ENCODE measurements at places on chromosomes 3 and 15.
A peak's percentile ranks its signal among the peaks of the same experiment; 100 is the strongest.

GRCh38 chr3:59426821-59427565 lies 377.2 kb upstream of the CFAP20DC start:
- no peak for DNase-seq

DNA sequence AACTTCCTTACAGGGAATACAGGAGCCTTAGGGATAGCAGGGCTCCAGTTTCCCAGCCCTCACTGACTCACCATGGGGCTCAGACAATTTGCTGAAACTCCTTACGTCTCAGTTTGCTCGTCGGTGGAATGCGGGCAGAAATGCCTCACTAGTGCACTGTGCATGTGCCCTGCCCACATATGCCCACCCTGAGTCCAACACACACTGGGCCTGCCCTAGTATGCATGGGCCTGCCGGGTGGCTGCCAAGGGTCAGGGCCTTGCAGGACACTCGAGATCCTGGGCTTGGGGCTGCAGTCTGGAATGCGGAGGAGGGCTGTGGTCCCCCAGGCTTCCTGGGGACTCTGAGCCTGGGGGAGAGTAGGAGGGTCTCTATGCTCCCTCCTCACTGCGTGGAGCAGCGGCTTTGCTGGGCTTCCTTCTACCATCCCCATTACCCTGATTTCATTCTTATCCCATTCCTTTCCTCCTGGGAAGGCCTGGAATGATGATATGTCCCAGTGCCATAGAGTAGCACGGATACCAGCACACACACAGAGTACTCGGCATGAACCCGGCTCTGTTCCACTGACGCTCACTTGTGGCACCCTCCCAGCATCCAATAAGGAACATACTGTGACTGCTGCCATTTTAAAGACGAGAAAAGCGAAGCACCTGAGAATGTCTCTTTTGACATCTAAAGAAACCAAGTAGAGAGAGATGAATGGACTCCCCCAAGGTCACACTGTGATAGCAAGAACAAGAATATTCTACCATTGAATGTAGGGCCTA lies 124.2 kb downstream of the ASB7 start:
- no peak for DNase-seq

GRCh38 chr3:30012941-30013543 lies 593.4 kb upstream of the TGFBR2 start:
- peak; percentile 66 for DNase-seq

DNA sequence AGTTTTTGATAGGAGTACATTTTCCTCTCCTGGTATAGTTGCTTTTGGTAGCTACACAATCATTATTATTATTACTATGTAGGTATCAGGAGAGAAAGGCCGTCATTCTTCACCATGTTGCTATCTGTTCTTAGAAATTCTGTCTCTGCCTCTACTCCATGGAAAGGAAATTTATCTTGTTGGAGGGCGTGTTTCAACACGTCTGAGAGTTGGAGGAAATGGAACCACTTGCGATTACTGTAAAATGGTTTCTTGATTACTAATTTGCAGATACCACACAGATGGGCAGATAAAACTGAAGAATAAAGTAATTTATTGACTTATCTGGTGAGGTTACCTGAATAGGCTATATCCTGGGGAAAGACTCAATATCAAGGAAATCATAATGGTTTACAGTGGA lies 488.4 kb downstream of the NR2F2 start:
- no peak for DNase-seq

DNA sequence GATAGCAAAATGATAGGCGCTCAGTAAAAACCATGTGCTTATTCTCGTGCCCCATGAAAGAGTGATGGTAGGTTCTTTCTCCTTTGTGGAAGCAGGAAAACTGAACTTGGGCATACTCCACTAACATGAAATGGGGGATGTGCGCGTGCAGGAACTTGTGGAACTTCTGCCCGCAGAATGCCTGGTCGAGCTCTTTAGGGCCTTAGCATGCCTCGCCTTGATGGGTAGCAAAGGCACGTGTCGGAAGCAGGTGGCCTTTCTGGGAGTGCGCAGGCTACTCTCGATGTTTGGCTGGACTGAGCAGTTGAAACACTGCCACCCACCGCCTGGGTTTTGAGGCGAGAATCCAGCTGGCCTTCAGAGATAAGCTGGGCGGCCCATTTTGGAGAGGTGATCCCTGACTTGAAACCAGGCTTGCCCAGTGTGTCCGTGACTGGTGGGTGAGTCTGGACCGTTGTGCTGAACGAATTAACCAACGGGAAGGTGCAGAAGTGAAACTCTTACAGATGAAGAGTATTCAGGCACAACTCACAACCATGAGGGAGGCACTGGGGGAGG lies 842 bp downstream of the PCCB start:
- DNase-seq = peak; percentile 33

Measured in stimulated activated CD4-positive, alpha-beta T cell treated with anti-CD3 and anti-CD28 coated beads, Interleukin-2, amount 100 ng/mL, for 24 hours (primary cell).